ENCODE measurements at places on chromosomes 11 and 22. TPM values are rescaled to one million over a fixed set of nuclear protein-coding genes. Genes with fewer than 3 reads are reported as not detected.

- no peak for DNase-seq
Measured at GRCh38 chr11:62400281-62400680, 18.6 kb upstream of the SCGB1A1 start.

DNA sequence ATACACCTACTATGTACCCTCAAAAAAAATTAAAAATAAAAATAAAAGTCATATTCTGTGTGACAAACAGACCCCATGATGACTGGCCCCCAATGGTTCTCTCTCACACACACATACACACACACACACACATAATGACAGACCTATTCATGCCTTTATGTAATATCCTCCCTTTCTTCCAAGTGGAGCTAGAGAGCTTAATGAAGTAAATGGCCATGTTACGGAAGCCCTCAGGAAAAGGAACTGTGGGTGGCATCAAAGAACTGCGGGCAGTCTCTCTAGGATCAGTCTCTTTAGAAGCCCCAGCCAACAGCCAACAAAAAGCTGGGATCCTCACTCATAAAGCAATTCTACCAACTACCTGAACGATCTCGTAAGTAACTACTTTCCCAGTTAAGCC, 125.5 kb downstream of the SIK3 start:
- no peak for DNase-seq

GRCh38 chr11:76234416-76235232, 28.3 kb upstream of the WNT11 start:
- peak; percentile 56 for DNase-seq

GRCh38 chr22:39132871-39133524, 19.5 kb downstream of the CBX7 start:
- no peak for DNase-seq

GRCh38 chr22:42171417-42171816, 40.8 kb upstream of the CYP2D6 start:
- DNase-seq = no peak

DNA sequence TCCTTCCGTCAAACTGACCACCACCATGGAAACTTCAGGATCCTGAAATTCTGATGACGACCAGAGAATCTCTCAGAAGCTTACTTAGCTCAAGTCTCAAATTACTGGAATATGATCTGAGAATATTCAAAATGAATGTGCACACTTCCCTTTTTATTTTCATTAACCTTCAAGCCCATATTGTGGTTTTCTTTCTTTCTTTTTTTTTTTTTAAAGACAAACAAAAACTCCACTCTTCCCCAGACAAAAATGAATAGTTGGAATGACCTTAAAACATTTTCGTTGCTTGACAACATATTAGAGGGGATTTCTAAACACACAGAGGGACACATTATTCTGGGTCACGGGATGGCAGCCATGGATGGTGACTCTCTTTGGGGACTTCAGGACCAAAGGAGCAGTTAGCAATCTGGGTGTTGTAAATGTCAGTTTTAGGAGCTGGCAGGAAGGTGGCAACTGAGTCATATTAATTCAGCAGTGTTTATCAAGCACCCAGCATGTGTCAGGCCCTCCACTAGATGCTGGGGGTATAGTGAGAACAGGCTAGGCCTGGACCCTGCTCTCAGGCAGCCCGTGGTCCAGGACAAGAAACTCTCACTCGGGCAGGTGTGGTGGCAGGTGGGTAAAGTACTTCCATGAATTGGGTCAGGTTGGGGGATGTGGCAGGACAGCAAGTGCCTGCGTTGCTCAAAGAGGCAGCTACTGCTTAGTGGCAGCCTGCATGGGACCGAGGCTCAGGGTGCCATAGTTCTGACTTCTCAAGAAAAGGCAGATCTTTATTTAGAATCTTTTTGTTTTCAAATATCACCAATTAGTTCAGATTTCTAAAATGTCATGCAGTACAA, 126.1 kb downstream of the HIPK3 start:
- DNase-seq = no peak

DNA sequence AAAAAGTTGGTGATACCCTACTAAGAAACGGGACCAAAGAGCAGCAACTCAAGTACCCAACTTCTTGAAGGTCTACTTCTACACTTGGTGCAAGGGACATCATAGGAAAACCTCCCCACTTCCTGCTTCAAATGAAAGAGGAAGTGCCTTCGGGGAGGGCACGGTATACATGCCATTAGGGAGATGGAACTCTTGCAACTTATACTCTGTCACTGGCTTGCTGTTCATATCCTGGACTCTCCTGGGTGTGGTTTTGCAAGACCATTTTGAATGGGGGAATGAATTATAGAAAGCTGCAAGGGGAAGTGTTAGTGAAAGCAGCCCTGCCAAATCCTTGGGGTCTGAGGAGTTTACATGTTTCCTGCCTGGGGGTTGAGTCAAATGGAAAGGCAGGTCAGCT, 41.9 kb downstream of the CSNK2A3 start:
- DNase-seq = no peak

The DGCR8 gene
- 33.4 TPM for total RNA-seq

Measured in activated CD4-positive, alpha-beta memory T cell treated with anti-CD3 and anti-CD28 coated beads for 36 hours (primary cell).